ENCODE measurements at places on chromosomes 6 and 20. TPM values are rescaled to one million over a fixed set of nuclear protein-coding genes. Genes with fewer than 3 reads are reported as not detected.
A peak's percentile ranks its signal among the peaks of the same experiment; 100 is the strongest.

- DNase-seq, result no peak
Observed at GRCh38 chr6:107821591-107821990, 2.5 kb downstream of the SCML4 start.

DNA sequence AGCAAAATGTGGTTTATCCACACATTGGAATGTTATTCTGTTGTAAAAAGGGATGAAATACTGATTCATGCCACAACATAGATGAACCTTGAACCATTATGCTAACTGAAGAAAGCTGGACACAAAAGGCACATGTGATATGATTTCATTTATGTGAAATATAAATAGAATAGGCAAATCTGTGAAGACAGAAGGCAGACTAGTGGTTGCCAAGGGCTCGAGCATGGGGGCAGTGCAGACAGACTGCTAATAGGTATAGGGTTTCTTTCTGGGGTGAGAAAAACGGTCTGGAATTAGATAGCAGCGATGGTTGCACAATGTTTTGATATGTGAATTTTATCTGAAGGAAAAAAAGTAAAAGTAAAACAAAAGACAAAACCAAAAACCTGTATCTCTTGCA, 54.6 kb upstream of the FNDC1 start:
- no peak for DNase-seq

GRCh38 chr6:148144917-148145521, 197.6 kb upstream of the SASH1 start:
- DNase-seq, result peak; percentile 75

DNA sequence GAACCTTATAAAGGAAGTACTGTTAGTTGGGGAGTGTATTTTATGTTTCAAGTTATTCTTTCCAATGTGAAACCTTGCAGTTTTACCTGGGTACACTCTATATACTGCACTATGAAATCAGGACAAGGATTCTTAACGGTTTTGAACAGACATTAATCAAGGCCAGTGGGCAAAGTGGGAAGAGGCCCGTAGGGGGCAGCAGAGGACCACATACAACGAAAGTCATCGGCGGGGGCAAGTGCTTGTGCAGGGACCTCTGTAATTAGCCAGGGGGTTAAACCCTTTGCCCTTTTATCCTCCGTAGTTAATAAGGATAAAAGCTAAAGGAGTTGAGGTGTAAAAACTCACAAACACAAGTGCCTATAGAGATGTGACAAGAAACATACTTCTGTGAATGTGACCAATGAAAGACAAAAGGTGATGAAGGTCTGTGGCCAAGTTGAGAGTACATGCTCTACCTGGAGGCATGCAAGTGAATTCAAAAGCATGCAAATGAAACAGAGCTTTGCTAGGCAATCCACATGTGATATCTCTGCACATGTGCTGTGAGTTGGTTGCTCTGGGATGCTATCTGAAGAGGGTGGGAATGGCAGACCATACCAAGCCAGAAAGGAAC, 392.7 kb upstream of the MAN1A1 start:
- DNase-seq, result peak; percentile 46

DNA sequence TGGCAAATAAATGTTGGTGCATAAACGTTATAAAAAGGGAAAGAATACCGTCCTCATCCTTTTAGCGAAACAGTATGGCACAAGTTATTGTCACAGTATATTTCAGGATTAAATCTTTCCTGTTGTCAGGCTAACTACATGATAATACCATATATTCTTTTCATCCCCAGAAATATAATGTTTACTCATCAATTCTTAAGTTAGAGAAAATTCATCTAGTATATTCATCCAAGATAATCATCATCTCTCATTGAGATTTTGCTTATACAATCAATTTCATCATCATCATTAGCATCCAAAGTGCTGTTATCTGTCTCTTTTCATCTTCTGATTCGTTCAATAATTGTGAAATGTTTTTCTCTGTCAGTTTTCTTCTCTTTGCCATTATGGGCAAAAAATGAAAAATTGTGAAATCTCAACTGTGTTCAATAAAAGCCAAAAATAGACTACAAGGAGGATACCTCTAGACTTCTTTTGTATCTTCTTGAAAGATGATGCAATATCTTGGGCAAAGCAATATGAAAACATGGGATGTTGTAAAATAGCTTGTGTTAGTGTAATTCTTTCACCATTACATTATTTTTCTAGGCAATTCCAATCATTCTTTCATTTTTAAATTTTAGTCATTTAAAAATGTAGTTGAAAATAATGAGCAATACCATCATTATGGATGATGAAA, 2.6 kb downstream of the SPACA1 start:
- DNase-seq, result no peak

- DNase-seq, result no peak
Observed at GRCh38 chr6:754202-754601, 61.3 kb upstream of the EXOC2 start.

GRCh38 chr20:1357921-1358671, 29.2 kb upstream of the SDCBP2 start:
- peak; percentile 80 for DNase-seq

GRCh38 chr6:167748458-167749379, 78.0 kb upstream of the AFDN start:
- DNase-seq, result no peak

DNA sequence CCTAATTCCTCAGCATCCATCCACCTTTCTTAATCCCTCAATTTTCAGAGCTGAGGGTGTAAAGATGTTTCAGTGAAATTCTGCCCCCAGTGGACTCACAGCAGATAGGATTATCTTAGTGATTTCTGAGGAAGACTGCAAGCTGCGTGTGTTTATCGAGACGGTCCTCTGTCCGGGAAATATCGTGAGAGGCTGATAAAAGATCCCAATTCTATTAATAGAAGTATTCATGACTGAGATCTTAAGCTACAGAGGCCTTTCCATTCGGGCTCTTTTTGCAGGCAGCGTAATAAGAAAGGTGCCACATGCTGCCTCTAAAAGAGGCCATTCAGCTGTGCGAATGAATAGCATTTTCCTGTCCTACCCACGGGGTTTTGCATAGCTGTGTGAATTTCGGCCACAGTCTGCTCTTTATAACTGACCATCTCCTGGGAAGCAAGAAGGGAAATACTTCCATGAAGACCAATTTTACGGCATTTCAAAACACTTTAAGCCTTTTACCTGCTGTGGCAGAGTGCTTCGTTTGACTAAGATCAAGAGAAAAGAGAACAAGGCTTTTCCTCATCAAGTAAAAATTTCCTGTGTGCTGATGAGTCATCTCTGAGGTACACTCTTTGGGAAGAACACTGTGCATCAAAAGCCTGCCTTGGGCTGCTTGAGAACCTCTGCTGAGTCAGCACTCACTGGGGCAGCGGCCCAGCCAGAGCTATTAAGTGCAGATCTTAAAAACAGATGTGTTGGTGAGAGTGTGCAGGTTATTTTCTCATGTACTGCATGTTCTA, 208.8 kb downstream of the ARHGAP18 start:
- DNase-seq, result peak; percentile 97

DNA sequence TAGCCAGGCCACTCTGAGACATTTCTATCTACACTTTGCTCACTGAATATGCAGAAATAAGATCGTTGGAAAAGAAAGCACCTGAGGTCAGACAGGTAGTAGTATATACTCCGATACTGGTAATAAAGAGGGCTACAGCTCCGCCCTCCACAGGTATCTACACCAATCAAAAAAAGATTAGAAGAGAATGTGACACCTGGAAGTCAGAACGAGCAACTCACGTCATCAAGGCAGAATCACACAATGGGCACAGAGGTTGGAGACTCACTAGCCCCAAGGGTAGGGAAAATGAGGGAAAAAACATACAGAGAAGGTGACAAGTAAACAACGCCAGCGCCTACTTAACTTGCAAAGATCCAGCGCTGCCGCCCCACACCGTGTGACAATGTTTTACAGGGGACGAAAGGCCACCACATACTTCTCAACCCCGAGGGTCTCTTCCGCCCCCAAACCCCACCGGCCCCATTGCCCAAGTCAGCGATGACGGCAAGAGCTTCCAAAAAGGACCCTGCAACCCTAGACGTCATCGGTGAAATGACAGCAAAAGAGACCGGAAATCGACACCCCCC, 653 bp downstream of the LMBRD1 start:
- DNase-seq, result peak; percentile 19

GRCh38 chr6:7085911-7086310, 21.9 kb upstream of the RREB1 start:
- DNase-seq, result peak; percentile 44

DNA sequence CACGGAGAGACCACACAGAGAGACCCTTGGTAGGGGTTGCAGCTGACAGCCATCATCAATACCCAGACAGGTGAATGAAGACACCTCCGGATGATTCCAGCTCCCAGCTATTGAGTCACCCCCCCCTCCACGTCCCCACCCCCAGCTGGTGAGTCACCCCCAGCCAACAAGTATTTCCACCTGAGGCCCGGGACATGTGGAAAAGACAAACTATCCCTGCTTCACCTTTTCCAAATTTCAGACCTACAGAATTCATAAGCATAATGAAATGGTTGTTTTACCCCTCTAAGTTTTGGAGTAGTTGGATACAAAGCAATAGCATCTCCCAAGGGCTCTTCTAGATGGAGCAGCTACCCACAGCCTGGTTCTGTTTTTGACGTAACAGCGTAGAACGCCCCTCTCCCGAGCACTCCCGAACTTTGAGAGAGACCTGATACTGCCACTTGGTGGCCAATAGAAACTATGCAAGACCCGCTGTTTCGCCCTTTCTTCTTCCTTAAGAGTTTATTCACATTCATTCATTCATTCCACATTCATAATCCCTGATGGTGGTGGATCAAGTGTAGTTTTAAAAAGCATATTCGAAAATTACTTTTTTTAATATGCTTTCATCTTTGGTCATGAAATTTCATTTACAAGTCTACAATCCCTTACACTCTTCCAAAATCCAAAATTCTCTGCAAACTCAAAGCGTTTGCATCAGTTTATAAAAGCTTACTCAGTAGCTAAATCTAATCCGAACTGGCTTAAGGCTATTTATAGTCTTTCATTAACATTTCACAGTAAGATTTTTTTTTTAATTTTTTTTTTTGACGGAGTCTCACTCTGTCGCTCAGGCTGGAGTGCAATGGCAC, 15.1 kb upstream of the PPP1R16B start:
- DNase-seq, result peak; percentile 41

DNA sequence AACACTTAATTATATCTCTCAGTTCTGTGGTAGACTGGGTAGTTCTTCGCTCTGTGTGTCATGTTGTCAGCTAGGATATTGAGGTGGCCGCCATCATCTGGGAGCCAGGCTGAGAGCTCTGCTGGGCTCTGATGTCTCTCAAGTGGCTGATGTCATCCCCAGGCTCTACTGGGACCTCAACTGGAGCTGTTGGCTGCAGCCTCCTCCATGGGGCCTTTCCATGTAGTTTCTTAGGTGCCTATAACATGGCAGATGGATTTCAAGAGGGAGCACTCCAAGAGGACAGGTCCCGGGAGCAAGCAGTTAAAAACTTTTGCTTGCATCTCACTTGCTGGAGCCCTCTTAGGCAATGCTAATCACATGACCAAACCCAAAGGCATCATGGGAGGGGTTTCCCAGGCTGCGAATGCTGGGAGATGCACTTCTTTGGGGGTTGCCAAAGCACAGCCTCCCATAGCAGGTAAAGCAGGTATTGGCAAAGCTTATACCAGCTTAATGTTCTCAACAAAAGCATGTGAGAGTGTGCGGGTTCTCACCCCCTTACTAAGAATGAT, 129.8 kb downstream of the TMEM242 start:
- no peak for DNase-seq

- no peak for DNase-seq
Observed at GRCh38 chr6:151493161-151493803, 535 bp upstream of the CCDC170 start.

GRCh38 chr6:32168807-32169591, 4.6 kb downstream of the EGFL8 start:
- DNase-seq, result peak; percentile 18

DNA sequence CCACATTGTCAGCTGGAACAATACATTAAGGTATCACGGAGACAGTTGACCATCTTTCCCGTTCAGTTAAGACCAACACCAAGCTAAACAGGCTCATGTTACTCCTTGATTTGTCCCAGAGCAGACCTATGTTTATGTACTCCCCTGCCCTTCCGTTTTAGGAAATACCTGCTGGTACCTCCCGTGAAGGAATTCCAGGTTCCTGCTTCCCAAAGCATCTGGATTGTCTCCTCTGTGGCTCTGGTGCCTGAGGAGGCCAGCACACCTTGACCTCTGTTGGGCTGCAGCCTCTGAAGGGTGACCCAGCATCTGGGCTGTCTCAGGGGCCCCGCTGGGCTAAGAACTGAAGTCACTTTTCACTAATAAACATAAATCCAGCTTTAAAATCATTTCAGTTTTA, 647.8 kb upstream of the MARCKS start:
- DNase-seq, result no peak

DNA sequence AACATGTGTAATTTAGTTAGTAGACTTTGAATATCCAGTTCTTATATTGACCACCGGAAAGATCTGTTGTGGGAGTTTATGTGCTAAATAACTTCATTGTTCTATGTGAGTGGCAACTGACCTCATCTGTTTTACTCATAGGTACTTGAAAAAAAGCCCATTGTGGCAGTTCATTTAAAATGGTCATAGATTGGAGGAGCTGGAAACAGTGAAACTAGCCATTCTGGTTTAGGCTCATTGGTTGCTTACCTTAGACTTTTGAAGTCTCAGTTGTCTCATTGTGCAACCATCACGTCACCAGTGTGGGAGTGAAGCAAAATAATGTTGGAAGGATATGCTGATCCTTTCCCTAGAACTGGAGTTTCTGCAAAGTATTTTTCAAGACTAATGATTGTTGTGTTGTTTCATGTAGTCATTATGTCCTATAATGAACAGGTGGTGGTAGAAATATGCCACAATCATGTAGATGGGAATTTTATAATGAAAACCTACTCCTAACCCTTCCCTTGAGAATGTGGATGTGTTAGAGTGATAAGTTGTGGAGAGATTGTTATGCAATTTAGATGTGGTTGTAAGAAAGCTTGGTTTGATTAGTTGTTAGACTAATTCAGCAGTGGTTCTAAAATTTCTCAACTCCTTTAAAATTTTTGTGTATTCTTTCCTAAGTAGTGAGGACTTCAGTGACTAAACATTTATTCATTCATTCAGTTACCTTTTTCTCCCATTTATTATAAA, 18.3 kb downstream of the DSP start:
- no peak for DNase-seq

DNA sequence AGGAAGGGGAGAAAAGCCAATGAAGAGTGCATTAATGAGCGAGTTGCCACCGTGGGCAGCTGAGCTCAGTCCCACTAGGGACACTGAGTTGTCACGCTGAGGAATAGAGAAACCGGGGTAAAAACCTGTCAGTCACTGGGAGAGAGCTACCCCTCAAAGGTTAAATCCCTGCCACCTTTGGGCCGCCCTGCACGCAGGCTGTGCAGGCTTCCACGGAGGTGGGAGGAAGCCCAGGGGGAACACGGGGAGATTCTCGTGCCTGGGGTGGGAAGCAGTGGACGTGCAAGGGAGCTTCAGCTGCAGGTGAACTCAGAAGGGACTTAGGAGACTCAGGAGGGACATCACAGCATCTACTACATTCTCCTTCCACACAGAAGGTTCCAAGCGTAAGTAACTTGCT, 50.5 kb downstream of the BFSP1 start:
- DNase-seq, result no peak

- no peak for DNase-seq
Observed at GRCh38 chr6:96687121-96687520, 124.2 kb downstream of the FHL5 start.

The HCRTR2 gene
- not detected for total RNA-seq

The TTI1 gene
- 33.5 TPM for total RNA-seq

The MATN4 gene
- total RNA-seq, result 0.23 TPM

The PACSIN1 gene
- total RNA-seq, result not detected

The HTR1B gene
- total RNA-seq, result 0.46 TPM
